Right atrium auricular region (tissue), 2 donors: ENCODE measurements at places on chromosomes 3 and 15. TPM values are rescaled to one million over a fixed set of nuclear protein-coding genes. Genes with fewer than 3 reads are reported as not detected.

GRCh38 chr3:185216607-185216958, 37.3 kb downstream of the EHHADH start:
- DNase-seq, result no peak
- no peaks in the 10 kb centered on the region for H3K4me1 ChIP-seq
- H3K27me3 ChIP-seq, result no peaks in the 10 kb centered on the region
- no peaks in the 10 kb centered on the region for H3K36me3 ChIP-seq

The RASSF1 gene
- total RNA-seq, result 18.6 TPM

DNA sequence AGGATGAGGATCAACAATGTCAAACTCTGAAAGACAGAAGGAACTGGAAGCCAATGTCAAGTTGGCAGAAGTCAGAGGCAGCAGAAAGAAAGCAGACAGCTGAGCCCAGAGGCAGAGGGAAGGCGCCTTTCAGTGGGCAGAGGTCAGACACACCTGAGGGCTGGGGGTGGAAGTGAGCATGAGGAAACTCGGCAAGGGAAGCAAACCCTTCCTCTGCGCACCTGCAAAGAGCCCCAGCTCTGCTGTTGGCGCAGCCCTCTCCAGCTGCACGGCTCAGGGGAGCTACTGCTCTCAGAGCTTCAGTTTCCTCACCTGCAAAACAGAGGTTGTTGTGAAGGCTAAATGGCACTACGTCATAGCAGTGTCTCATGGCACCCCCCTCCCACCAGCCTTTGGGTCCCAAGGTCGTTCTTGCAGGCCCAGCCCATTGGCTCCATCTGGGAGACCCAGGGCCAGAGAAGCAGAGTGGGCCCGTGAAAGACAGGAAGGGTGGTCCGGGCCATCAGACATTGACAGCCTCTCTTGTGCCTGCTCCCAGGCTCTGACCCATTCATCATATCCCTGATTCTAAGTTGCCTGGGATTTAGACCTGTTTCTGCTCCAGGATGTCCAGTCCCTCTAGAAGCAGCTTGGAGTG, 53.3 kb upstream of the SLC6A11 start:
- no peaks in the 10 kb centered on the region for H3K4me1 ChIP-seq
- DNase-seq, result no peak
- no peak overlapping the region for H3K27ac ChIP-seq
- no peaks in the 10 kb centered on the region for H3K27me3 ChIP-seq
- no peaks in the 10 kb centered on the region for H3K36me3 ChIP-seq

- no peak for DNase-seq
- no peaks in the 10 kb centered on the region for H3K27me3 ChIP-seq
- no peaks in the 10 kb centered on the region for H3K36me3 ChIP-seq
- no peak overlapping the region for H3K27ac ChIP-seq
- no peak overlapping the region for H3K4me3 ChIP-seq
- no peaks in the 10 kb centered on the region for H3K4me1 ChIP-seq
Observed at GRCh38 chr3:77514766-77515165, 474.9 kb downstream of the ROBO2 start.

The APOD gene
- total RNA-seq, result 93.2 TPM

The CCR1 gene
- 1.2 TPM for total RNA-seq

DNA sequence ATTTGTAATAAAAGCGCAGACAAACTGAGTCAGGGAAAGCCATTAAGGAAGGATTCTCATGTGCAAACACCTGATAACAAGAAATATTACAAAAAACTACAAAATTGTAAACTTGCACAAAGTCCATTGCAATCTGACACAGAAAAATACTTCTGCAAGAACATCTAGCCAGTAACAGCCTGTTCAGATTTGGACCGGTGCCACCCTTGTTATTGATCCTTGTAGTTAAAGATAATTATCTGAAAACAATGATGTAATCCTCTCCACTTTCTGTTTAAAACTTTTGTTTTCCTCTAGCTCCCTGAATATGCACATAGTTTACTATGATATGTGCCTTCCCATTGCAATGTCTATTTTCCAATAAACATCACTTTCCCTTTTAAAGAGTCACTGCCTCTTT, 1090.2 kb downstream of the PLOD2 start:
- DNase-seq, result no peak
- no peak overlapping the region for H3K4me3 ChIP-seq
- H3K4me1 ChIP-seq, result no peaks in the 10 kb centered on the region

DNA sequence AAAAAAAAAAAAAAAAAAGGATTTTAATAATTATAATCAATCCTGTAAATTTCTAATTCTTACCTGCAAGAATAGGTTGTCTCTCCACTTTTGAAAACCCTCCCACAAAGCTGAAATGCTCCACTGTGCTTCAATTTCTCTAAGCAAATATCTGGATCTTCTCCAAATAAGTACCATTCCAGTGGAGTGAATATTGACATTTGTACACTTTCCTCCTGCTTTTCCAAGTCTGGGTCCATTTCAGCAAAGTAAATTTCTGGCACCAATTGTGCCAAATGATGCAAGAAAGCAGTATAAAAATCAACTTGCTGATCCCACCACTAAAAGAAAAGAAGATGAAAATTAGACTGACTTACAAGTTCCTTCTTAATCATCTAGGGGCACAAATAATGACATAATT, 19.9 kb downstream of the UBR1 start:
- DNase-seq, result no peak
- H3K36me3 ChIP-seq, result peaks cover 39% of the 10 kb centered on the region
- H3K27ac ChIP-seq, result no peak overlapping the region
- no peaks in the 10 kb centered on the region for H3K4me1 ChIP-seq
